ENCODE measurements at places on chromosomes 12 and 14.

DNA sequence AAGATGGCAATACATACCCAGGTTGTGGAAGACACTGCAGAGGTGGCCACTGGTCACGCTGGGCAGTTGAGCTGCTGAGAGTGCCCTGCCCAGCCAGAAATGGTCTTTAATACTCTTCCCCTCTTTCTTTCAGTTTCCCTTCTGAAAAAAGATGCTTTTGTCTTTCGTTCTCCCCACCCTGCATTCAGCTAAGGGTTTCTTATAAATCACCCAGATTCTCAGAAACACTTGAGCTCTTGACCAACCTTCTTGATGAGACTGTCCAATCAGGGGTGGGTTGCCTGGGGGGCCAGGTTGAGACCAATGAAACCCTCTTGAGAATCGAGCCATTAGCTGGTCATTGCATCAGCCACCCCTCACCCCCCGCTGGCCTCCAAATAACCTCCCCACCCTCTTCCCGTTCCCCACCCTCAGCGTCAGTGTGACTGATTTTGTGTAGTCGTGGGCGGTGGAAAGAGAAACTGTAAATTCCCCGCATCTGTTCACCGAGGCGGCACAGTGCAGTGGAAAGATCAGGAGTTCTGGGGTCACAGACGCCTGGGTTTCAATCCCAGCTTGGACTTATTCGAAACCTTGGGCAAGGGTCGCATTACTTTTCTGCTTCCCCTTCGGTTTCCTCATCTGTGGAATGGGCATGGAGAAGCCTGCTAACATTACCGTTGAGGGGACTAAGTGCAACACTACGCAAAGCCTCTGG is 52.3 kb downstream of the SLC25A47 start:
- DNase-seq, result peak; percentile 62

DNA sequence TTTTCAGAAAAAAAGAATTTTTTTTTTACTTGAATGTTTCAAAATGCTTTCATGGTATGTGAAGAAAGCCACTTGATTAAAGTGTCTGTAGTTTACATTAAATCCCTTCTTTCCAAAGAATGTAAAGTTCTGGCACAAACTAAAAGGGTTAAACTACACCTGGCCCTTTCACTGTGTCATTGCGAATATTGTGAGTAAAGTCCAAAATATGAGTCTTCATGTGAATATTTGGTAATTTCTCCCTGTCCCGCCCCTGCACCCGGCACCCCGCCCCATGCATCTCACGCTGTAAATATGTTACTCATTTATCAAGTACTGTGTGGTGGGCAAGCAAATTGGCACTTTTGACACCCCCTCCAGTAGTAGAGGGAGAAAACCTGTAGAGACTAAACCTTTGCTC is 274.7 kb downstream of the TTC6 start:
- no peak for DNase-seq

DNA sequence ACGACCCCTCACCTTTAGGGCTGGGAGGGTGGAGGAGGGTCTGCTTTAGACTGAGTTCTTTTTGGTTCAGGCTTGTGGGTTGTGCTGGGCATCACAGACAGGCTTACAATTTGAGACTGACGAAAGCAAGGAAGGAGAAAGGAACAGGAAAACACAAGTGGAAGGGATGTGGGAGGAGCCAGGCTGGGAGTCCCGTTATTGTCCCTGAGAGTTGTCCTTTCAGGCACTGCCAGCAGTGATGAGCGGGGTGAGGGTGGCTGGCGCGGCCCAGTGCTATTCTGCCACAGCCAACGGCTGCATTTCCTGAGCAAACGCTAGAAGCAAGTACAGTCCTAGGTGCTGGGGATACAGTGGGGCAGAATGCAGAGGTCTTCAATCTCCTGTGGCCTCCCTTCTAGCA is 29.2 kb upstream of the TSPAN9 start:
- DNase-seq, result no peak

DNA sequence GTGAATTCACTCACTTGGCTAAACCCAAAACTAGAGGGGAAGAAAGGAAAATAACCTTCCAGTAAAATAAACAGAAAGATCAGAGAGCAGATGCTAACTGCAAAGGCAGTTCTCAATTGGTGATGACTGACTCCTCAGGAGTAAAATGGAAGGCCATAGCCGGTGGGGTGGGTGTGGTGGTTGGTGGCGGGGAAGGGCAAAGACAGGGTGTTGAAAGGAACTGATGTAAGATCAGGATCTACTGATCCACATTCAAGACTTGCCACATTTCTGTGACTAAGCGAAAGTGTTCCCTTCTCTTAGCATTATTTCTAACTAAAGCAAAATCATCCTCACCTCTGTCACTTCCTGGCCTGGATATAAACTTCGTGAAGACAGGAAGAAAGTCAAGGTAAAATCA is 26.3 kb upstream of the TC2N start:
- DNase-seq, result peak; percentile 22

GRCh38 chr12:76024942-76025600 is 6.5 kb downstream of the PHLDA1 start:
- DNase-seq, result no peak

Measured in activated CD4-positive, CD25-positive, alpha-beta regulatory T cell treated with anti-CD3 and anti-CD28 coated beads, Interleukin-2, amount 50 U/mL, for 72 hours (primary cell).